ENCODE measurements at places on chromosomes 2 and 18.
A peak's percentile ranks its signal among the peaks of the same experiment; 100 is the strongest.

- DNase-seq, result no peak
These were observed 301.0 kb downstream of the STK39 start for GRCh38 chr2:167946441-167946841.

DNA sequence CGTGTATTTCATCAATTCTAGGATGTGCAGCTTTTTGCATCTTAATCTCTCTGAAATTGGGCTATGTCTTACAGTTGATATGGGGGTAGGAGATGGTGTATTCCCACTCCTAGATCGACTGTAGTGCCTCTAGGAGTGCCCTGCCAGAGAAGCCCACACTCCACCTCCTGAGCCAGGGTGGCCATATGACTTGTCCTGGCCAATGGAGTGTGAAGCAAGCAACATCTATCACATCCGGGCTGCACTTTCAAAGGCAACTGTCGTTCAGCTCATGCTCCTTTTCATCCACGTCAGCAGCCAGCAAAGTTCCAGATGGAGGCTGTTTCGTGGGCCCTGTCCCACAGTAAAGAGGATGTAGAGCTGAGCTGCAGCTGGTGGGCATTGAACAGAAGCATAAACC is 149.4 kb upstream of the SLC1A4 start:
- DNase-seq, result peak; percentile 67

DNA sequence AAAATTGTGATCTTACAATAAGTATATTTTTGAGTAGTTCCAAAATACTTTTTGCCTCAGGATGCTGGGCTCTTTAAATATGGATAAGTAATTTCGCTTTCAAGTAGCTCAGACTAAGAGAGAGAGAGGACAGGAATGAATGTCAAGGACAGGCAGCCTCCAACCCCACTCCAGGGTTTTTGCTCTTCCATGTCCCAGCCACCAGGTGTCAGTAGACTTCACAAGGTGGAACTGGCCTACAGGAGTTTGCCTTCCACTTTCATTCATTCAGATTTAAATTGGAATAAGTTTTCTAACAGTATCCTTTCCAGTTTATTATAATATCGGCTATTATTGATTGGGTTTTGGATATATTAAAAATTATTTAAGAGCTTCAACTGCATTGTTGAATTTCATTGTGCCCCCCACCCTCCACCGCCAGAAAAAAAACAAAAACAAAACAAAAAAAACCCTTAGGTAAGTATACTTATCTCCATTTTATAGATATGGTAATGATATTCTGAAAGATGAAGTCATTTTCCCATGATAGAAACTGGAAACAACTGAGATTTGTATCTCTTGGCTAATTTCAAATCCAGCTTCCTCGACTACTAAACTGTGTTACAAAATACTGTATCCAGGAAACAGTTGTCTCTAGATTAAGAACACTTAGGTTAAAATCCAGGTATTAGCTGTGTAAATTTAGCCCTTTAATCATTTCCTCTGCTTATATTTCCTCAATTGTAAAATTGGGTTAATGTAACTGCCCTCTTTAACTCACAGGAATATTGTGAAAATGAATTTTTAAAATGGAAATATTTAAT is 793.1 kb downstream of the ERBB4 start:
- DNase-seq, result peak; percentile 75

DNA sequence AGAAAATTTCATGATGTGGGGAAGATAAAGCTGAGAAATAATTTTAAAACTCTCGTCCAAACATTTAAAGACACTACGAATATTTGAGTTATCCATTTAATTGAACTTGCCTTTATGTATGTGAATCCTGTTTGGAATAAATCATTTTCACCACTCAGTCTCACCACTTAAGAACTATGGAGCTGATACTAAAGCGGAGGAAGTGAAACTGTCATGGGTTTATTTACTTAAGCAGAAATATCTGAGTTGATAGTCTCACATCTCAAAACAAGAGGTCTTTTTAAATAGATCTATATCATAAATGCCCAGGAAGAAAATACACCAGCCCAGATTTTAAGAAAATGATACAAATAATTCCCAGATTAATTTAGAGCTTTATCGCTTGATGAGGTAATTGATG is 532.4 kb downstream of the ZNF804A start:
- DNase-seq, result no peak

- peak; percentile 72 for DNase-seq
These were observed 16.9 kb upstream of the CRACDL start for GRCh38 chr2:98952966-98953365.

DNA sequence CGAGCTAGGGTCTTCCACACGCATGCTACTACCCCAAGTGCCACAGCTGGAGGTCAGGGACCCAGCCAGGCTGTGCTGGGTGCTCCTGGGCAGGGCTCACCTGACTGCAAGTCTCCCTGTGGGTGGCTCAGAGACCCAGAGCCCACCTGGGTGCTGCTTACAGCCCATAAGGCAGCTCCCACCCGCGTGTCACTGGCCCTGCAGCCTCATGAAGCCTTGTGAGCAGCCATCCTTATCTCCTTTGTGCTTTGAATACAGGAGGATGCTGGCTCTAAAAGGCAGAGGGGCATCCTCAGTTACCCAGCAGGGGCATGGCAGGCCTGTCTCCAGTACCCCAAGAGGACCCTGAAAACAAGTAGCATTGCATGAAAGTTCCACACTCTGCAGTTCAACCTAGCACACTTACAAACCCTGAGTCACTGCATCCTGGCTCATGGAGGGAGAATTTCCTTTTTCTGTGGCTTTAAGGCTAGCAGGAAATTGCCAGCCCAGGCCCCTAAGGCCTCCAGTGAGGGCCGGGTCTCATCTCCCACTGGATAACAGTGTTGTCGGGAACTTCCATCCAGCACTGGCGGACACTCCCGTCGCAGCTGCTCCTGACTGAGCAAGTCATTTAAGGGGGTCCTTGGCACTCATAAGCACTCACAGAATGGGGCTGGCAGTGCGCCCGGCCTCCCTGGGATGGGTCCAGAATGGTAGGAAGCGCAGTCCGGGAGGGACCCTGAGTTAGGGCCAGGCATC is 137.1 kb downstream of the RPIA start:
- DNase-seq, result peak; percentile 34

GRCh38 chr2:239154971-239155805 is 245.6 kb downstream of the HDAC4 start:
- DNase-seq, result no peak

GRCh38 chr2:141311430-141311829 is 819.4 kb downstream of the LRP1B start:
- DNase-seq, result no peak

DNA sequence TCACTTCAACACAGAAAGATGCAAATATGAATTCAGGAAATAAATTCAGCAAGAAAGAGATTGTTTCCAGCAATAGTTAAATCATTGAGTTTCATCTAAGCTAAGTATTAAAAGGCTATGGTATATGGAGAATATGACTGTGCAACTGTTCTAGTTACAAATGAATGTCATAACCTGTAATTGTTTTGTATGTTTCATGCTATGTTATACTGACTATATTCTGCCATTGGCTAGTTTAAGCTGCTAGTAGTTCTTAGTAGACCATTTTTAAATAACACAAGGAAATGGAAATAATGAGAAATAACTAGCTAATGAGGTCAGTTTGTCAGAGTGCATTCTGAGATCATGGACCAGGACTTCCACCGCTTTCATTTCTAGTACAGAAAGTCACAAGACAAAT is 1154.9 kb upstream of the TMEFF2 start:
- no peak for DNase-seq

DNA sequence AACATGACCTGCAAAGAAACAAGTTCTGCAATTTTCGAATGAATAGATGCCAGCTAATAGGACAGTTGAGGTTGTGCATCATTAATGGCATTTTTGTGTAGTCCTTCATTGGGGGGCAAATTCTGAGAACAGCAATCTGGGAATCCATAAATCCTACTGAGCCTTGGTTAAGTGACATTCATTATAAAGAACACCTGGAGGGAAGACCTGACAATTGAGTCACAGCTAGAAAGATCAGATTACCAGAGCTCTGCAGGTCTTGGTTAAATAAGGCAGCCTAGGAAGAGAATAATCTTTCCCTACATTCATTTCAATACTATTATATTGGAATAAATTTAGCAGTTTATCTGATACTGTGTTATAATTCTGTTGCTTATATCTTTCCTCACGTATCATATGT is 14.3 kb downstream of the KCNH7 start:
- no peak for DNase-seq

DNA sequence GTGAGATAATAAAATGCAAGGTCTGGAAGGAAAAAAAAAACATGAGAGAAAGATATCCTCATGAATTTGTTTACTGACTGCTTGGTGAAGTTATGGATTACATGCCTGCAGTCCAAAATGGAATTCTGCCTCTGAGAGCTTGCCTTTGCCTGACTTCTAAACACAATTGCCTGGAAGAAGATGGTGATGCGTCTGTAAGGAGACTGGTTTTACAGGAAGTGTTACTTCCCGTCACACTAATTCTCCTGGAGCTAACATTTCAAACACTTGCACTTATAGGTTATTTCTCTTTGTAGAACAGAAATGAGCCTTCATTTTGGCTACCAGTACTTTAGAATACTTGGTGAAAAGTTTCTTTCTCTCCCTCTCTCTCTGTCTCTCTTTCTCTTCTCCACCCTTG is 884.3 kb downstream of the TSN start:
- DNase-seq, result no peak

All from GM23248 (cell line).